ENCODE measurements at places on chromosomes 5 and 9. TPM values are rescaled to one million over a fixed set of nuclear protein-coding genes. Genes with fewer than 3 reads are reported as not detected.
A peak's percentile ranks its signal among the peaks of the same experiment; 100 is the strongest.

Gene PLAC8L1
- not detected for total RNA-seq

Gene WNT8A
- 0.25 TPM for total RNA-seq

Gene FBP2
- not detected for total RNA-seq

Gene CENPP
- 5.5 TPM for total RNA-seq

Gene RRAGA
- 45.1 TPM for total RNA-seq

Gene SVEP1
- 0.56 TPM for total RNA-seq

Gene GFM2
- total RNA-seq, result 43.9 TPM

Gene SARDH
- total RNA-seq, result 9.2 TPM

DNA sequence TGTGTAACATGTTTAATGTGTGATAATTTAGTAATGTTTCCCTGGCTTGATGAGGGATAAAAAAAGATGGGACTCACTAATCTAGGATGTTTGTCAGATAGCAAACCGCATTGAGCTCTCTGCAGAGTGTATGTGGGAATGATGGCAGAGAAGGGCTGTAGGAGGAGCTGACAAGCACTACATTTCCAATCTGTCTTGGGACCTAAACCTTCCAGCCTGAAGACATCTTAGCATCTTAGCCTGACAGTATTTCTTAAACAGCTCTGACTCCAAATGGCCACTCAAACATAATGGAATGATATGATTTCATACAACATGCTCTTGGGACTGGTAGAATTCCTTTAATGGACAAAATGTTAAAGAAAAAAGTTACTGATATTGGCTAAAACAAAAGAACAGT lies 116.7 kb downstream of the PPP2R2B start:
- no peak for DNase-seq

DNA sequence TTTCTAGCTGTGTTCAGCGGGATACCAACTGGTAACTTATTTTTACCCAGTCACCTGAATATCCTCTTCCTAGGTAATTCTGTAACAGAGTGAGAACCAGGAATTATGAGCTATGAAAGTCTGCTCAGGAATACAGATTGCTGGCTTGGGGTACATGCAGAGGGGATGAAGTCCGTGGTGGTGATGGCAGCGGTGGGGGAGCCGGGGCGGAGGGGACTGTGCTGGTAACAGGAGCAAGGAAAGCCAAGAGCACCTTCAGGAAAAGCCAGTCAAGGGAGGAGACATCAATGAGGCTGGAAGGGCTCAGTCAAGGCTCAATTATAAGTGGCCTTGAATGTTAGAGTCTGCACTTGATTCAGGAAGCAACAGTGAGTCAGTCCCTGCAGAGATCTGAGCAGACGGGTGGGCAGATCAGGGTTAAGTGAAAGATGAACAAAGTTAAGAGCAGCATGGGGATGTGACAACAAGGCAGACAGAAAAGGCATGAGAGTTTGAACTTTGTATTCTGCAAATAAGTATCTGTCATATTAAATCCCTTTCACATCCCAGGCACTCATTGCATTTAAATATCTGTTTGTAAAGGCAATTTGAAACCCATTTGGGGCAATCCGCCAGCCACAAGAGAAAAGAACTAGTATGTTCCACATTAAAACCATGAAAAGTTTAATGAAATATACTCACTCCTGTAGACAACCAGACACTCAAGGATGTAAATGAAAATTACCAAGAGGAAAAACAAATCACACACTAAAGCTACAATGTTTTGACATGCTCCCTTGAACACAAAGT lies 101.2 kb downstream of the TTC39B start:
- DNase-seq, result no peak

DNA sequence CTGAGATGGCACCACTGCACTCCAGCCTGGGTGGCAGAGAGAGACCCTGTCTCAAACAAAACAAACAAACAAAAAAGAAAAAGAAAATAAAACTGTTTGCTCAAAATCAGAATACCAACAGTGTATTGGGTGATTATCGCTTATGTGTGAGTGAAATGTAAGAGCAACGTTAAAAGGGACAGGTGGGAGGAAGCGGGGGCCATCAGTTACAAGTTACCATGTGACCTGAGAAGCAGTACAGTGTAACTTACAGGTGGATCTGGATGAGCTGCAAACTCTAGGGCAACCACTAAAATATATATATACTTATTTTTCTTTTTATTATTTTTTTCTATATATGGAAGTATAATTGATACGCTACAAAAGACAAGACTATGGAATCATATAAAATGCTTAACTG lies 93.4 kb downstream of the KCNT1 start:
- no peak for DNase-seq

GRCh38 chr9:97675655-97676054 lies 21.5 kb downstream of the XPA start:
- no peak for DNase-seq

- no peak for DNase-seq
These were observed 1590.2 kb downstream of the EFNA5 start for GRCh38 chr5:106080535-106080934.

DNA sequence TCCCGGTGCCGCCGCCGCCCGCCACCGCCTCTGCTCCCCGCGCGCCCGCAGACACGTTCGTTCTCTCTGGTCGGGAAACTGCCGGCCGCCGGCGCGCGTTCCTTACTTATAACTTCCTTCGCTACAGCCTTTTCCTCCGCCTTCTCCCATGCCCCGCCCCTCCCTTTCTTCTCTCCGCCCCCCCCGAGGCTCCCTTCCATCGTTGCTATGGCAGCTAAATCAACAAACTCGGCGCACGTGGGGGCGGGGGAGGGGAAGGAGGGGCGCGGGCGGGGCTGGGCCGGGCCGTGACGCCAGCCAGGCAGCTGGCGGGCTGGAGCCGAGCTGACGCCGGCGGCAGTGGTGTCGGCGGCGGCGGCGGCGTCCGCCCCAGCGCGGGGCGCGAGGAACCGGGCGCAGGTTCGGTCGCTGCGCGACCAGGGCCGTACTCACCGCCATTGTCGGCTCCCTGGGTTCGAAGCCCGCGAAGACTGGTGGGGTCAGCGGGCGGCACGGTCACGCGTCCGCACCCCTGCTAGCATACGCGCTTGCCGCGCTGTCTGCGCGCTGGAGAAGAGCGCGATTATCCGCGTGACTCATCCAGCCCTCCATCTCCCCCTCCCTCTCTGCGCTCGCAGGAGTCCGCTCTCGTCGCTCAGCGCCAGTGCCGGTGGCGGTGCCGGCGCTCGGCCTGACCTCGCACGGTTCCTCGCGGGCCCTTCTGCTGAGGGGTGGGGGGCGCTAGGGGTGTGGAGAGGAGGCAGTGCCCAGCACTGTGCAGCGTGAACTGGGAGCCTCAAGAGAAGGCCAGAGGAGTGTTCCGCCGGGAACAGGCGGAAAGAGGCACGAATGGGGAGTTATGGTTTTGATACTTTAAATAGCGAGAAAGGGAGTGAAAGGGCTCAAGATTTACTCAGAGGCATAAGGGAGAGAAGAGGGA lies at the start of gene KLF4:
KLF4 (minus strand) TSS at position 83 of the 919 bp plus-strand sequence. CDS start 597 bp downstream, outside the sequence.
- peak; percentile 96 for DNase-seq

DNA sequence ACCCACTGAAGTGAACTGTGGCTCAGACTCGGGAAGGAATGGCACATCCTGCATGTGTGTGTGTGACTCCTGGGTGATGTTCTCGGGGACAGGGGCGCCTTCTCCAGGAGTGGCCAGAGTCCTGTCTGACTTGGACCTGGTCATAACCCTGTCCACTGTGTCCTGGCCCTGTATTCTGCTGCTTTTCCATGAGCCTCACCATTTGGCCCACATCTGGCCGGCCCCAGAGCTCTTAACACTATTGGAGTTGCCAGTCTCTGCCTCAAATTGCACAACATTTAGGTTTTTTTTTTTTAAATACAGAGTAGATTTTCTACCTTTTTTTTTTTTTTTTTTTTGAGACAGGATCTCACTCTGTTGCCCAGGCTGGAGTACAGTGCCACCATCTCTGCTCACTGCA lies 278.3 kb upstream of the TUT7 start:
- no peak for DNase-seq

DNA sequence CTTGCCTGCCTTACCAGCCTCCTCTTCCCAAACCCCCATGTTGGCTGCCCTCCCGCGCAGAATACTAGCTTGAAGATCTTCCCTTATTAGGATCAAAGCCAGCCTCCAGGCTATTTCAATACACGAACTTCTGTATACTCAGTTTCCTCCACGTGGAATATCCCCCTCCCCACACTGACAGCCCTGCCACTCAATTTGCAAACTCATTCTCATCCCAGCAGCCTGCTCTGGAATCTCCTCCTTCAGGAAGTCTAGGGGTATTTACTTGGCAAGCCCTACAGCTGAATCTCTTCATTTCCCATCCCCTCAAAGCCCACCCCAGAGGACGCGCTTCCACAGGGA lies 157.0 kb upstream of the SMIM23 start:
- DNase-seq, result no peak

- DNase-seq, result no peak
These were observed 41.5 kb upstream of the SEMA4D start for GRCh38 chr9:89539374-89539773.

DNA sequence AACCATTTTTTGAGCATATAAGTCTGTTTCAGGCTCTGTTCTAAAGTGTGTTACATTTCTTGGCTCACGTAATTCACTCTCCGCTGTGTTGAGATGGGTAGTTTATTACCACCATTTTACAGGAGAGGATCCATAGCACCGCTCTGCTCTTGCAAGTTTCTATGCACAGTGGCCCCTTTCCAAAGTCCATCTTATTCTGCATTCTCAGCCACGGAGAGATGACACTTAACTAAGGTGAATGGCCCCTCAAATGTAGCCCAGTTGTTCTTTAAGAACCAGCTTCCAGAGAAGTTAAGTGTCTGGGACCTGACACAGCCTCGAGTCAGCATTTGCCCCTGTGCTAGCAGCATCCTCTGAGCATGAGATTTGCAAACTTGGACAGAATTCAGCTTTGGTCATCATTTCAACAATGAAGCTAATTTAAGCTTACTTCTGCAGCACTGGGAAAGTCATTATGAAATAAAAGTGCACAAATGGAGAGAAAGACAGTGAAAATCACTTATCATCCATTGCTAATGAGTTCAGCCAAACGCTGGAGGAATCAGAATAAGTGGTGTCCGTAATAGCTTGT lies 61.9 kb downstream of the FAM78A start:
- no peak for DNase-seq

DNA sequence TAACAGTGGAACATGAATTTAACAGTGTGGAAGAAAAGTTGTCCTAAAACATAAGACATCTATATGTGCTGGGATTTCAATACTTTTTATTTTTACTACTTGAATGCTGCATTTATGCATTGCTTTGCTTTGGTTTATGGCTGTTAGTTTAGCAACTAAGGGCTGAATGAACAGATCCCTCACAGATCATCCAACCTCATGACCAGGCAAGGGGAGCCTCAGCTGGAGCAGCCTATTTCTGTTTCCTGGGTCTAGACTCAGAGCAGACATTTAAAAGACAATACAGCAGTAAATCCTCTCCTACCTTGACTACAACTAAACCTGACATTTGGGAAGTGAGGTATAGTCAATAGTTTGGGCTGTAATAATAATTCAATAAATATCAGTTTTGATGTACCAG lies 163.3 kb downstream of the AUH start:
- no peak for DNase-seq

GRCh38 chr5:19777363-19777762 lies 210.6 kb downstream of the CDH18 start:
- DNase-seq, result no peak

DNA sequence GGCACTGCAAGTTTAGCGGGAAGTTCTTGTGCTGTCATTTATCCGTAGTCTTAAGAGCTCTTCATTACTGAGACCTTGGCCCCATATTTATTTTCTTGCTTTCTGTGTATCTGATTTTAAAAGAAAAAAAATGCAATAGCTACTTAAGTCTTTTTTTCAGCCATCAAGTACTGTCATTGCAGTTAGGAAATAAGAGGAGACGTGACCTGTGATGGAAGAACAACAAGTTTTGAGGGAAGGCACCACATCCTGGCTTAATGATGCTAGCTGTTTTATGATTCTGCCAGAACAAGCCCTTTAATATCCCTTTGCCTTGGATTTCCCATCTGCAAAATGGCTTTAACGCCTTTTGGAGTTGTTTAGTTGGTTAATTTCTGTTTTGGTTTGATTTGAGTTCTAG lies 3.8 kb downstream of the RGMB start:
- no peak for DNase-seq

- peak; percentile 89 for DNase-seq
These were observed 10.6 kb upstream of the CXXC5 start for GRCh38 chr5:139637438-139638089.

- no peak for DNase-seq
These were observed 90.3 kb upstream of the FBXL17 start for GRCh38 chr5:108472237-108472636.

GRCh38 chr5:61953913-61954312 lies 352.1 kb upstream of the KIF2A start:
- no peak for DNase-seq

GRCh38 chr5:150780187-150780692 lies 1.7 kb downstream of the SMIM3 start:
- DNase-seq, result no peak

DNA sequence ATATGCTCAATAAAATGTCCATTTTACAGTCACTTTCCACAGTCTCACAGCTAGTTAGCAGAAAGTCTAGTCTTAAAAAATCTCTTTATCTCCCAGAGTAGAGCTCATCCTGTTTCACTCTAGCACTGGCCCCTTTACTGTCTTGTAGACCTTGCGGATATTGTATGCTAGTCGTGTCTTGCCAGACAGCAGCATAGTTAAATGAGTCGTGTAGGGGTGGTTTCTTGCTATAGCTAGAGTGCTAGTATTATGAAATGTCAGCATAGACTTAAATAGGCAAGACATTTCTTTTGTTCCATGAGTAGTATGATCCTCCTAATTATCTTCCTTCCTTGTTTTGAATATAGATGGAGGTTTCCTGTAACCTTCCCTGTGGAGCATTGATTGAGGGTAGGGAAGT lies 77.4 kb downstream of the C7 start:
- DNase-seq, result no peak

- no peak for DNase-seq
These were observed 21.0 kb downstream of the EXOC3 start for GRCh38 chr5:463952-464351.

DNA sequence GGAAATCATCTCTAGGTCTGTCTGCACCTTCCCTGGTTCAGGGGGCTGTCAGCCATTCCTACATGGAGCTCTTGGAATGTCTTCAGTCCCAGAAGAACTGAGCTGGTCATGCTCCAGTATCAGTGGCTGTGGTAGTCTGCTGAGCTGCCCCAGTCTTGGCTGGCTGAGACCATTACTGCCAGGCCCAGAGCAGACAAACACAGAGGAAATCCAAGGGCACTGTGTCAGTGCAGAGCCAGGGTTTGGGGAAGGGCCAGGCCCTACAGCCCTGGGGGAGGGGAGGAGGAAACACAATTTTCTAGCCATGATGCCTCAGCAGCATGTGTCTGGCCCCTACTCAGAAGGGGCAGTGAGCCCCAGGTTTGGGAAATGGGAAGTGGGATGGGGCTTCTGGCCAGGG lies 58.4 kb downstream of the ARHGEF37 start:
- DNase-seq, result no peak

DNA sequence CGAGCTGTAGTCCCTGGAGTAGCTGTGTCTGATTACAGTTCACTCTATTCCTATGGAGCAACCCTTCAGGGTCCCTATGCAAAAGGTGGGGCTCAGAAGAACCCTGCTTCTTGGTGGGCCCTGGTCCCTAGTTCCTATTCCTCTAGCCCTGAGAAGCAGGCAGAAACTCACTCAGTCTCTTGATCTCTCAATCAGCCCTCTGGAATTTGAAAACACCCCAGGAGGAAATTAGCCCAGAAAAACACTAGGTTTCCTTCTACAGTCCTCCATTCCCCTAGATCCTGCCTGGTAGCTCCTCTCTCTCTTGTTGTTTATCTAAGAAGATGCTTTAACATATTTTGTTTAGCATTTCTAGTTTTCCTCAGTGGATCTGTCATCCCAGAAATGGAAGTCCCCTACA lies 7.6 kb downstream of the RGS3 start:
- no peak for DNase-seq

- DNase-seq, result no peak
These were observed 251.3 kb downstream of the NR2F1-AS1 start for GRCh38 chr5:93329756-93330155.
